ENCODE measurements at places on chromosomes 16 and 17.

DNA sequence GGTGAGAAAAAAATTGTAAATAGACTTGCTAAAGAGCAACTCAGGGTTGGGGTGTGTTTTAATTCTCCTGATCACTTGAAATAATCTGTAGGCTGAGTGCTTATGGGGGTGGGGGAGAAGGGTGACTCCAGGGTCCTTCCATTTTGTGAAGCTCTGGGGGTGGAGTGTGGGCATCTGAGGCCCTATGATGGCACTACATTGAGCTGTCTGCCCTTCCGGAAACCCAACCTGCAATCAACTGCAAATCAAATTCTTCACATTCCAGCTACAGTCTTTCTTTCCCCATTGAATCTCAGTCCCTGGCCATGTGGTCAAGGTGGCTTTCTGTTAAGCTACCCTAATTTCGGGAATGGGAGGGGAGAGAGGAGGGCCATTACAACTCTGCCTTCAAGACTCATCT lies 6.0 kb upstream of the CDC6 start:
- DNase-seq, result no peak

GRCh38 chr16:3690980-3691720 lies 26.2 kb downstream of the TRAP1 start:
- DNase-seq, result no peak

- DNase-seq, result no peak
Observed at GRCh38 chr16:69720822-69721430, 5.4 kb downstream of the NQO1 start.

DNA sequence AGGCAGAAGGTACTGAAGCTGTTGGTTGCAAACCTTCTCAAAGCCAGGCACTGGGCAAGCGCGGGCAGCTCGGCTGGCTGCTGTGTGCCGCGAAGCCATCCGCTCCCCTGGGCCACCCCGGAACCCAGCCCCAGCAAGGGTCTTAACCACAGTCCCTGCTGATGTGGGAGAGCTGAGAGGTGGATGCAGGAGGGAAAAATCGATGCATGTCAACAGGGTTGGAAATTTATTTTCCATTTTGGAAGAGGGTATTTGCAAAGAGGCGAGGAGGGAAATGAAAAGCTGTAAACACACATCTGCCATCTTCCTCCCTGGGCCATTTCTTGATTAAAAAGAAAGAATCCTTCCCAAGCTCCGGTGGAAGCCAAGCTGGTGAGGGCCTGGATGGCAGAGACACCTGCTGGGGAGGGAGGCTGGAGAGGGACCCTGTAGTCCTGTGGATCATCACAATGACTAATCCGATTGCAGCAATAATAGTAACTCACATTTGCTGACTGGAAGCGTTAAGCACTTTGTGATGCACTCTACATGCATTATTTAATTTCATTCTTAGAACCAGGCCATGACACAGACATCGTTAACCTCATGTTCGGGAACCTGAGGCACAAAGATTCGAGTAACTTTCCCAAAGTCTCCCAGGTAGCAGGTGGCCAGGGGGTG lies 13.9 kb upstream of the TBX2 start:
- DNase-seq, result no peak

DNA sequence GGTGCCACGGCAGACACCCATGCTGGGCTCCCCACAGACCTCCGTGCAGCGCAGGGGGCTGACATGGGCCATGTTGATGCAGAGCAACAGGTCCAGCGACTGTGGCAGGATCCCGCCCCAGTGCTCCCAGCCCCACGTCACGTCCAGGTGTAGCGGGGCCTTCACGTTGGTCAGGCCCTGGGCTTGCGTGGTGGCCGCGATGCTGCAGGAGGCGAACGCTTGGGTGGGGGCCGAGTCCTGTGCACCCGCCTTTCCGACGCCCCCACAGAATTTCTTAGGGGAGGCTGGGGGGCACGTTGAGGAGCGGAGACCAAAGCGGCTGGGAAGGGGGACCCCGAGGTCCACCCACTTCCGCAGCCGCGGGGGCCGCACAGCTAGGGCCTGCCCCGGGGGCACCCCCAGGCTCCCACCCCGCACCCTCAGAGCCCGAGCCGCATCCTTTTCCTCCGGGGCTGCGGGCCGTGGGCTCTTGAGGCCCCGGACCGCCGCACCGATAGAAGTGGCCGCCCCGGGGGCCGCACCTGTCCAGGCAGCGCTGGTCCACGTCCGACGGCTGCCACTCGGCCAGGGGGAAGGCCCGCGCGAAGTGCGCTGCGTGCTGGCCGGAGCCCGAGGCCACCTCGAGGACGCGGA lies 416 bp downstream of the METTL26 start:
- no peak for DNase-seq

GRCh38 chr16:81734632-81735434 lies 44.3 kb upstream of the PLCG2 start:
- DNase-seq, result no peak

DNA sequence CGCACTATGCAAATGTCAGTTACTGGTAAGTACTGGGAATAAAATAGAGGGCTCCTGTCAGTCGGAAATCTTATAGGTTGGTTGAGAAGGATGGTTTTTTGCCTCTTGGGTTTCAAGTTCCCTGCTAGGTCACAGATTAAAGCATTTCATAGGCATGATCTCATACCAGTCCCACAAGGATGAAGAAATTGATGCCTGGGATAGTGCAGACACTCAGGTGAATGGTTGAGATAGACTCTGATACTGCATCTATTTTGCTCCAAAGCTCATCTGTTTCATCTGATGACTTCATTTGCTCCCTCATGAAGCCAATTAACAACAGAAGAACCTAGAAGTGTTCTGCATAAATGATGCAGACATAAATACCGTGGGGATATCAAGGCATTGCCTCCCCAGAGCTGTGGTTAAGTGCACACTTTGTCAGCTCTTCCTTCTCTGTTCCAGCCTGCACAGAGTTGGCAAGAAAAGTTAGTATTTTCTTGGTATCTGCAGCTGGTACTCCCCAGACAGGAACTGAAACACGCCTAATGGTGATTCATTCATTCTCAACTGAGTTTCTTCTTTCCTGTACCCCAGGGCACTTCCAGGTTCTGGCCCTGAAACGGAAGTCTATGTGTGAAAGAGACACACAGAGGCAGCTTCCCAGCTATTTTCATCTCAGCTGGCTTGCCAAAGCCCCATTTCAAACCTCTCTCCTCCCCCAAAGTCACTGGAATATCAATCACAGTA lies 418.3 kb upstream of the SALL1 start:
- DNase-seq, result no peak

DNA sequence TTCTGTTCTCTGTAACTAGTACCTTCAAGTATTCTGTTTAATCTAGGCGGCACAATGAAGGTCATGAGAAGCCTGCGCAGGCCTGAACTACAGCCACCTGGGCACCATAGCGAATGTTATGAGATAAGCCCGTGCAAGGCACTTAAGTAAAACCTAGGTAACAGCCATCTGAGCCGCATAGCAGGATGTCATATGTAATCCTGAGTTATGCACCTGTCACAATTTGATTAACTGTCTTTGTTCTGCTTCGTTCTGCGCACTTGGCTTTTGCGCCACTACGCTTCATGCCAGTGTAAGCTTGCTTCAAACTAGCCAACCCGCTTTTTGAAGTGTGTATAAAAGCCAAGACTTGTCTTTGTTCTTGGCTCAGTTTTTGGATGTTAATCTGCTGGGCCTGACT lies 449.8 kb downstream of the KCNJ18 start:
- no peak for DNase-seq

DNA sequence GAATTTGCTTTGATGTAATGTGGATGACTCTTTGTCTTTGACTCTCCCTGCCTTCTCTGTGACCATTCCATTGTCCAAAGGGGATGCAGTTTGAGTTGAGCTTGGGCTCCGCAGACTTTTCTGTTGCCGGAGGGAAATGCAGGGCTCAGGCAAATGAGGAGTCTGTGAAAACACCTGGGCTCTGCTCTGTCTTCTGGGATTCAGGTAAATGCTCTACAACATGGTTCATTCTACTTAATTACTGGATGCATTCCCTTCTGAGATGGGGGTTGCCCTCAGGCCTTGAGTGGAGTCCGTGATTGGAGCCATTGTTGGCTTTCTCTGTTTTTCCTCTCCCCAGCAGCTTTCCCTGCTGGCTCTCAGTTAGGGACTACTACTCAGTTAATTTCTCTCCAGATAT lies 26.4 kb upstream of the SPNS2 start:
- DNase-seq, result no peak

GRCh38 chr16:51636920-51637769 lies 486.1 kb upstream of the SALL1 start:
- DNase-seq, result no peak

- DNase-seq, result no peak
Observed at GRCh38 chr17:61284746-61285145, 114.9 kb upstream of the TBX2 start.

DNA sequence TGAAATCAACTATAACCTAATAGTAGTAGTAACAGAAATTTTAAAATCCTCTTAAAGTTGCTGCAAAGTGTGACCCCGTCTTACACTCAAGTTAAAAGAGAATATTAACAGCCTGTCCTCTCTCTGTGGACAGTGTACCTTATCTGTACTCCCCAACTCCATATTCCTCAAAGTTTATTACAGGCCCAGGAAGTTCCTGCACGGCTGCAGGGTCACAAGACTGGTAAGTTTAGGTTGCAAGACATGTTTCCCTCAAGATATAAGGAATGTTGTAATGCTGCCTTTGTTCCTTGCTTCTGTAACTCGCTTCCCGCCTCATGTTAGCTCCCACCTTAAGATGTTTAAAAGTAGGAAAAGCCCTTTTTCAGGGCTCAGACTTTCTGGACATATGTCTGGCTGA lies 72.2 kb downstream of the ITFG1 start:
- no peak for DNase-seq

DNA sequence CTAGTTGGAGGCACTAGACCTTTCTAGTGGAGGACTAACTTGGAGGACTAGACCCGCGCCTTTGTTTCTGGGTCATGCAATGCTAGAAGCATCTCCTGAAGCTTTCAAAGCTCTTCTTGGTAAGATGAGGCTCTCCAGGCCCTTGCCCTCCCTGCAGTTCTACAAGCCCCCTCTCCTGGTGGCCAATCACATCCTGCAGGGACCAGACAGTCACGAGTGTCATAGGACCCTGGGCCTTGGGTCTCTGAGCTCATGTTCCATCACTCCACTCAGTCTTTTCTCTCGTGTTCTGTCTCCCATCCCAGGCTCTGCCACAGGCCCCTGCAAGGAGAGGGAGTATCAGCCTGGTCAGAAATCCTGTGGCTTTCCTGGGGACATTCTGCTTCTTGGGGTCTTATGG lies 119.6 kb downstream of the CYLD start:
- DNase-seq, result no peak

GRCh38 chr17:62739645-62740388 lies 68.3 kb downstream of the MARCHF10 start:
- DNase-seq, result no peak

- no peak for DNase-seq
Observed at GRCh38 chr17:1913702-1914101, 83.9 kb downstream of the RPA1 start.

- peak; percentile 24 for DNase-seq
Observed at GRCh38 chr17:34892461-34893249, 68.6 kb downstream of the CCT6B start.

DNA sequence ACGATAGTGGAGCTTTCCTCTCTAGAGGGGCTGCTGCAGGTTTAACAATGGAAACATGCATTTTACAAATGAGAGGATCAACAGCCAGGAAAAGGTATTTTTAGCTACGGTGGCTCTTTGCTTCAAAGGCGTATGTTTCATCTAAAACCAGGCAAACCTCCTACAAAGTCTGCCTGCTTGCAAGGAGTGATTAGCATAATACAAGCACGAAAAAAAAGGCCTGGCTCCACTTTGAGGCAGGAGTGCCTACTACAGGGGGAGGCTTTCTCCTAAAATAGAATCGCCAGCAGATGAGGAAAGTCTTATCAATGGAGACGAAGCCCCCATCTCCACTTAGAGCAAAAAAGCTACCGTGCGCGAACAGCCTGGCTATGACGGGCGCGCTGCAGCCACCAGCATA lies 27.1 kb upstream of the MTSS2 start:
- no peak for DNase-seq

- DNase-seq, result no peak
Observed at GRCh38 chr16:65244787-65245186, 122.9 kb upstream of the CDH11 start.

- DNase-seq, result no peak
Observed at GRCh38 chr17:79002796-79003593, 6.6 kb downstream of the CANT1 start.

- DNase-seq, result no peak
Observed at GRCh38 chr17:50767446-50767845, at the start of gene ANKRD40CL. Gene ANKRD40CL, minus strand, starts transcription at chr17:50767518. Its CDS starts 605 bp downstream, at chr17:50766913.

- no peak for DNase-seq
Observed at GRCh38 chr17:8872036-8872704, 4.7 kb upstream of the PIK3R6 start.

DNA sequence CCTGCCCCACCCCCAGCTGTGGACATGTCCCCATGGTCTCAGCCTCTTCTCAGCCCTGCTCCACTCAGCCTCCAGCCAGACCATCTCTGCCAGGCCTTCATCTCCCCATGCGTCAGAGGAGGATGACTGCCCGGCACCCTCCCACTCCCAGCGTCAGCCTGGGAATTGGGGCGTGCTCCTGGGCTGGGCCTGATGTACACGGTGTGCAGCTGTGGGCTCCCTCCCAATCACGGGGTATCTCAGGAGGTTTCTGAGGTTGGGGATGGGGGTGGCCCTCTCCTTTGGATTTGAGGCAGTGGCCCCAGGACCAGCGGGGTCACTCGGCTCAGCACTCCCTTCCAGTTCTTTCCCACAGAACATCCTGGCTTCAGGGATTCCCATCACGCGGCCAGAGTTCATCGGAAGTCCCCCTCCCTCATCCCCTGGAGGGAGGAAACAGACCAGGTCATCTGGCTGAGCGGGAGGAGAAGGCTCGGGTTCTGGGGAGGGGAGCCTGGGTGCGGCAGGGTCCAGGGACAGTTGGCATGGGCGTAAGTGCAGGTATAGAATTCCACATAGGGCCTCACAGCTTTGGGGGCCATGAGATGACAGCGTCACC lies 36.9 kb downstream of the SOCS3 start:
- no peak for DNase-seq

DNA sequence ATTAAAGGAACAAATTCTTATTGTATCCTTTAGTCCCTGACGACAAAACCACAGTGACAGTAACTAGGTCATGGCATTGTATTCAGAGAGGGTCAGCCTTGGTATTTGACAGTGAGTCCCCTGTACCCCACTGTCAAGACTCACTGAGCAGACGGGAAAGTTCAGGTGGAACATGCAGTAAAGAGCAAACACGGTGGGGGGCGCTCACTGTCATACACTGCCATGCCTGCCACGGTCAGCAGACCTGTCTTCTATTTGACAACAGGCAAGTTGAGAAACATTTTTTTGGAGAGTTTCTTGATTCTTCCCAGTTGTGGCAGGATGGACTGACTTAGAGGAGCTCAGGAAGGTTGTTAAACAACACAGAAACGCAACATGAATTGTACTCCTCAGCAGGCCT lies 681.6 kb downstream of the KCNJ18 start:
- DNase-seq, result no peak

DNA sequence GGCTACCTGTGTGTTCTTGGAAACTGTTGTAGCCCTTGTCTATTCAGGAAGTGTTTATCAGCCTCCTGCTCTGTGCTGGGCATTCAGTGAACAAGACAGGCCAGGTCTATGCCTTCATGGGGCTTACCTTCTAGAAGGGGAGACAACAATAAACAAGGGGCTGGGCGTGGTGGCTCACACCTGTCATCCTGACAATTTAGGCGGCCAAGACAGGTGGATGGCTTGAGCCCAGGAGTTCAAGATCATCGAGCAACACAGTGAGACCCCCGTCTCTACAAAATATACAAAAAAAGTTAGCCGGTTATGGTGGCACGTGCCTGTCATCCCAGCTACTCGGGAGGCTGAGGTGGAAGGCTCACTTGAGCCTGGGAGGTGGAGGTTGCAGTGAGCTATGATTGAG lies 5.5 kb upstream of the GSG1L start:
- DNase-seq, result no peak

GRCh38 chr17:7574176-7574953 lies 5.1 kb upstream of the CD68 start:
- no peak for DNase-seq

Measured in activated T-cell treated with anti-CD3 and anti-CD28 coated beads for 48 hours (primary cell).